ENCODE measurements at places on chromosomes 6 and 20. TPM values are rescaled to one million over a fixed set of nuclear protein-coding genes. Genes with fewer than 3 reads are reported as not detected.

DNA sequence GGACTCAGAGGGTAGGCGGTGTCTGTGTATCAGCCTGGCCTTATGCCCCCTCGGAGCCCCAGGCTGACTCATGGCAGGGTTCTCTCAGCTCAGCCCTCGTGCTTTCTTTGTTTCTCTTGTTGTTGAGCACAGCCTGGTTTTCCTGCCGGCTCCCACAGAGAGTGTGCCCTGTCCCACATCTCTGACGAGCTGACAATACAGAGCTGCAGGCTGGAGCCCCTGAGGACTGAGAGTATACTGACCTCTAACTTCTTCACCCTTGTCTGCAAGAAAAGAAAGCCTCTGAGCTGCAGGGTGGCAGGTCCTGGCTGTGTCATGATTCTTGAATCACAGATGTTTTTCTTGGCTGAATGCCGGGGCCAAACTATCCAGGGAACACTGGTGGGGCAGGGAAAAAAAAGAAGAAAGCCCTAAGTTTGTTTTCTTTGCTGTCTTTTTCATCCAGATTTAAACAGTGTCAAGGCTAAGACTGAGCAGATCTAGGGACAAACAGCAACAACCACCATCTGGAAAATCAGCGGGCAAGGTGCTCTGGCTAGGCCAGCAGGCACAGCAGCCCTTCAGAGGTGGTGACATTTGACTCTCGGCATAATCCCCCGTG is 63.3 kb upstream of the ZNF133 start:
- H3K4me1 ChIP-seq, result peaks cover 9% of the 10 kb centered on the region
- peak overlapping the region; percentile 15 for H3K4me3 ChIP-seq
- no peaks in the 10 kb centered on the region for H3K36me3 ChIP-seq
- H3K27ac ChIP-seq, result no peak overlapping the region

- peaks cover 72% of the 10 kb centered on the region for H3K4me1 ChIP-seq
- H3K36me3 ChIP-seq, result peaks cover 15% of the 10 kb centered on the region
- DNase-seq, result no peak
- H3K4me3 ChIP-seq, result no peak overlapping the region
- peak overlapping the region; percentile 59 for H3K27ac ChIP-seq
- no peaks in the 10 kb centered on the region for H3K27me3 ChIP-seq
Measured at GRCh38 chr20:36855241-36855657, 20.7 kb upstream of the TLDC2 start.

GRCh38 chr20:8216375-8217200 is 84.5 kb downstream of the PLCB1 start:
- no peak for DNase-seq
- no peak overlapping the region for H3K27ac ChIP-seq
- H3K36me3 ChIP-seq, result no peaks in the 10 kb centered on the region
- H3K4me3 ChIP-seq, result no peak overlapping the region
- H3K4me1 ChIP-seq, result peaks cover 24% of the 10 kb centered on the region
- H3K27me3 ChIP-seq, result no peaks in the 10 kb centered on the region

GRCh38 chr6:114176726-114177125 is 166.1 kb downstream of the HS3ST5 start:
- H3K4me1 ChIP-seq, result no peaks in the 10 kb centered on the region
- H3K36me3 ChIP-seq, result no peaks in the 10 kb centered on the region
- H3K4me3 ChIP-seq, result no peak overlapping the region
- H3K27me3 ChIP-seq, result no peaks in the 10 kb centered on the region
- H3K27ac ChIP-seq, result no peak overlapping the region
- no peak for DNase-seq

ATRN gene
- total RNA-seq, result 30.6 TPM

All from fibroblast of lung (primary cell).